ENCODE measurements at places on chromosomes 7 and 10.
A peak's percentile ranks its signal among the peaks of the same experiment; 100 is the strongest.

GRCh38 chr7:94050046-94050445 is 45.9 kb upstream of the BET1 start:
- DNase-seq = no peak

- no peak for DNase-seq
These were observed 25.4 kb upstream of the INPP5F start for GRCh38 chr10:119700321-119700954.

GRCh38 chr10:43380610-43381222 is 9.3 kb downstream of the FXYD4 start:
- no peak for DNase-seq

GRCh38 chr10:30594077-30594476 is 35.5 kb downstream of the LYZL2 start:
- DNase-seq = no peak

DNA sequence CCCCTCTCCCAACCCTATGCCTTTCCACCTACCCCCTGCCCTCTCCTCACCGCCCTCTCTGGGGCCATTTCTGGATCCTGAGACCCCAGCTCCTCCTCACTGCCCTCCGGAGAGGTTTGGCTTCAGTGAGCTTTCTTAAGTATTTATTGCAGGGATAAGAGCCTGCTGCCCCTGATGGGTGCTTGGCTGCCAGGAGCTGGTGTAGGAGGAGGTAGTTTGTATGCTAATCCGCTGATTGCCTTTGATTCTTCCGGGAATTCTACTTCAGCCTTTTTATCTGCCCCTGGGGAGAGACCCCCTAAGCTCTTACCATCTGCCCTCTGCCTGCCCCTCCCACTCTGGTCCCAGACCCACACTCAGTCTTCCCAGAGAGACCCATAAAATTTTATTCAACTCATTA is 263.5 kb upstream of the PODXL start:
- no peak for DNase-seq

- peak; percentile 2 for DNase-seq
These were observed 220.0 kb upstream of the KCND2 start for GRCh38 chr7:120052884-120053382.

DNA sequence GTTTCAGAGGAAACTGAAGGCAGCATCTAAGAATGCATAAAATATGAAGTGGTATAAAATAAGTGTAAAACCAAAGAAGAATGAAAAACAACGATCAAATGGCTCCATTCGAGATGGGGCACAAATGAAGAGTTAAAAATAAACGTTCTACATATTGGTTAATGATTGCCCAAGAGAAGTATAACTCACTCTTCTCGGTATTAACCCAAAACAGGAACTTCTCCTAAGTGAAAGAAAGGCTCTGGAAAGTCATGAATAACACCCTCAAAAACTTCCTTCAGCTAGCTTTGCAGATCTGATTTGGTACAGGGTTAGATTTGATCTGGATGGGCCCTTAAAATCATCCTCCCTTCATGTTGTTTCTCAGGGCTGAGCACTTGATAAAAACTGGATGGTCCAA is 94.3 kb upstream of the ADO start:
- no peak for DNase-seq

DNA sequence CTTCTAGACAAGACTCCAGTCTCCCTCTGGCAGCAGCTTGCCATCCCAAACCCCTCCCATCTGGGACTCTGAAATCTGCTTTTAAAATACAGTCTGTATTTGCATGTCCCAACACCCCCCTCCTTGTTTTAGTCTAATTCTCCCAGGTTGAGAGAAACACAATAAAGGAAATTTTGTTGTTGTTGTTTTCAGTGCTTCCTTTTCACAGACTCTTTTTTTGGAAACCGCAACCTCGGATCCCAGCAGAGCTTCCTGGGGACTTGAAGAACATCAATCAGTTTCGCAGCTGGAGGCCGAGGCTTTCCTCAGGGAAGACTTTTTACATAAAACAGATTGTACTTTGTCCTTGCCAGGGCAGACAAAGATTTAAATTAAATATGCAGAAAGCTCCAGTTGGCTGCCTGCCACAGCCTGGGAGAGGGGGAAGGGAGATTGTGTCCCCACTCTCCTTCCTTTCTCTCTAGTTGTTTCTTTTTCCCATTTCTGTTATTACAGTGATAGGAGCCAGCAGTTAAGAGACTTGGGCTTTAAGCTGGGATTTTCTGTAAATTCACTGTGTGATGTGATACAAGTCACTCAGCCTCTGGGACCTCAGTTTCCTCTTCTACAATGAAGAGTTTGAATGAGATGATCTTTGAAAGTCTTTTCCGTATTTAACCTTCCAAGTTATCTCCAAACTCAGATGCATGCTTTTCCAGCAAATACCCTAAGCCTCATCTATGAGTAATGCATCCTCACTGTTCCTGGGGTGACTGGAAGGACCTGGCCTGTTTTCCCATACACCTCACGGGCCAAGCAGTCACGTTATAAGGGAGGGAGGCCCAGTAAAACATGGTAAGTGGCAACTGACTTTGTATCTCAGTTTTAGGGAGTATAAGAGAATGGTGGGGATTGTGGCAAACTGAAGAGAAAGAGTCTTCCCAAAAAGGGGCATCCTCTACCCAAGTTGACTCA is 192.3 kb downstream of the REEP3 start:
- DNase-seq = peak; percentile 96

- no peak for DNase-seq
These were observed 38.5 kb downstream of the UNC5B start for GRCh38 chr10:71250842-71251241.

DNA sequence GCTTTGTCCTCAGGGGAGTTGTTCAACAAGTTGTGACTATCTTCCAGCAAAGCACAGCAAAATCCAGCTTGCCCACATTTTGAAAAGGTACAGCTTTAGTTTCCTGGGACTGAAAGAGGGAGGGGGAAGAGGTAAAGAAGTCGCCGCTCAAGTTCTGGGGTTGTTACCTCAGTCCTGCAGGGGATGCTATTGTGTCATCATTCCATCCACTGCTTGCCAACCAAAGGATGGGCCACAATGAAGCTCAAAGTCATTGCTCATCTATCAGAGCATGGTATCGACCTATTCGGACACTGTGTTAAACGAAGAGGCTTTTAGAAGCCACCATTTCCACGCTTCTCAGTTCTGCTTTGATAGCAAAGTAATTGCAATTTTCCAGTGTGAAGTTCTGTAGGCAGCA is 34.3 kb downstream of the NPY start:
- DNase-seq = peak; percentile 17

- DNase-seq = no peak
These were observed 308.0 kb upstream of the KCND2 start for GRCh38 chr7:119964788-119965542.

DNA sequence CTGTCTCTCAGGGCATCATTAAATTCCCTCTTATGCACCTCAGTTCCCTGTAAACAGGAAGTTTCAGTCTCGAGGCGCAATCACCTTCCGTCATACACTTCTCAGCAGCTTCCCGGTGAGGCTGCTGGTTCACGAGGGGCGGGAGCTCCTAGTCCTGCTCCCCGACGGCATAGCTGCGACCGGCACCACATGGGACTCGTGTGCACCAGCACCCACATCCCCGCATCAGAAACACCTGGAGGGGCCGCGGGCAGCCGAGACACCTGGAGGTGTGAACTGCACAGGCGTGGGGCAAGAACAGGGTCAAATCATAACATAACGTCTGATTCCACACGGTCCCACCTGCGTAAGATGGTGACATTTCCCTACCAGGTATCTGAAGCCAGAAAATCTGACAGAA is 52.7 kb downstream of the DIP2C start:
- DNase-seq = no peak

DNA sequence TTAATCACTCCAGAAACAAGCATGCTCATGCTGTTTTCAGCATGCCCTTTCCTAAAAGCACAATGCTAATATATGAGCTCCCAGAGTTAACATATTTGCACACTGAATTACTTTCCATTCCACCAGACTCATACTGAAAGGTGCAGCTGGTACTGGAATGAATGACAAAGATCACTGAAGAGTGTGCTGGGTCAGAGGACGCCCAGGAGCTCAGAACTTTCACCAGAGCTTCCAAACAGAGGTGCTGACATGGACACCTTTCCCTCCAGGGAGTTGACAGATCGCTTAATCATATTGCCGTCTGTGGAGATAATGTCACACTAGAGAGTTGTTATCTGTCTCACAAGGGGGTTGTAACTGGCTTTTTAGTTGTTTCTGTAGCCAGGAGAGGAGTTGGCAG is 292.9 kb downstream of the LHFPL3 start:
- DNase-seq = no peak

DNA sequence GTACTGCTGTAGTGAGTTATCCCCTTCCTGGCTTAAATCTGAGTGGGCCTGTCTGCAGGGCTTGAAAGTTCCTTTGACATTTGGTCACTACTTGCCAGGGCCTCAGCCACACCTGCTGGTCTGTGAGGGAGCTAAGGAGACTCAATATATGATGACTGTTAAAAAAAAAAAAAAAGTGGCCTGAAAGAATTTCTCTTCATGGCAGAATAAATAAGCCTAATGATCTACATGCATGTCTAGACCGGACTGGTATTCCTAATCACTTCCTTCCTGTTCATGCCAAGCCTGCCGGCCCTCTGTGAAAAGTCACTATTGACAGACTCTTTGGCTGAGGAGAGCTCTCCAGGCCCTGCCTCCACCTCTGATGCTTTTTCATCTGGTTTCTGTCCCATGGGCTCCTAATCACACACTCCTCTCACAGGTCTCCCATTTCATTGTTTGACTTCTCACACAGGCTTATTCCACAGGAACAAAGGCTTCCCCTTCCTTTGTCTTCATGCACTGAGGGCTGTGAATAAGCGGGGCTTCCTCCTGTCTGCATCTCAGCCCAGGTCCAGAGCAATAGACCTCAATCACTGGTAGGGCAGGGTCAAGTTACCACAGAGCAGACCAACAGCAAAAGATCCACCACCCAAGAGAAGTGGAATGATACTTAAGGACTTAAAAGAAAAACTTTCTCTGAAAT is 99.1 kb upstream of the SEC61G start:
- no peak for DNase-seq

DNA sequence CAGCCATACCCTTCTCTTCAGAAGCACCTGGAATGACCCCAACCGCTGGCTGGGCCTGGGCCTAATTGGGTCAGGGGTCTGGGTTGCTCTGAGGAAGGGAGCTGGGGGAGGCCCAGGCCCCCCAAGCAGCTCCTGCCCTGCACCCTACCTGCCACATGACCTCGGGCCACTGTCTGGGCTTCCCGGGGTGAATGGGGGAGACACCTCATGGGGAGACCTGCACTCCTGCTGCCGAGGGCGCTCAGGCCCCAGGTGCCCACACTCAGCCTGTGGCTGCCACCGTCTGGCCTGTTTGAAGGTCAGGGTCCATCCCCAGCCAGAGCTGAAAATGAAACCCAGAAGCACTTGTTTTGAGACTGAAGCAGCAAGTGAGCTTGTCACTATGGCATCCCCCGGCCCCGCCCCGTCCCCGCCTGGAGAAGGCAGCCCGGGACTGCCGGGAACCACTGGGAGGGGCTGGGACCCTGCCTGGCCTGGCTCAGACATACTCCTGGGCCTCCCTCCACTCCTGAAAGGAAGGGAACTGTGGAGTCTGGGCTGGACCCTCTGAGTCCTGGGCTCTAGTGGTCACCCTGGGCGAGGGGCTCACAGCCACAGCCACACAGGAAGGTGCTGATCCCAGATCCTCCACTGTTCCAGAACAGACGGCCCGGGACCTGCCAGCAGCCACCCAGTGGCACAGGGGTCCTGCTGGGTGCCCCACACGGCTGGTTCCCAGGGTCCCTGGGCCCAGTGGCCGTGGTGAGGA is 7.4 kb upstream of the MICALL2 start:
- peak; percentile 86 for DNase-seq

- DNase-seq = no peak
These were observed 18.5 kb downstream of the ACTR1A start for GRCh38 chr10:102484021-102484420.

- peak; percentile 86 for DNase-seq
These were observed 391.4 kb downstream of the PLXDC2 start for GRCh38 chr10:20207653-20208052.

DNA sequence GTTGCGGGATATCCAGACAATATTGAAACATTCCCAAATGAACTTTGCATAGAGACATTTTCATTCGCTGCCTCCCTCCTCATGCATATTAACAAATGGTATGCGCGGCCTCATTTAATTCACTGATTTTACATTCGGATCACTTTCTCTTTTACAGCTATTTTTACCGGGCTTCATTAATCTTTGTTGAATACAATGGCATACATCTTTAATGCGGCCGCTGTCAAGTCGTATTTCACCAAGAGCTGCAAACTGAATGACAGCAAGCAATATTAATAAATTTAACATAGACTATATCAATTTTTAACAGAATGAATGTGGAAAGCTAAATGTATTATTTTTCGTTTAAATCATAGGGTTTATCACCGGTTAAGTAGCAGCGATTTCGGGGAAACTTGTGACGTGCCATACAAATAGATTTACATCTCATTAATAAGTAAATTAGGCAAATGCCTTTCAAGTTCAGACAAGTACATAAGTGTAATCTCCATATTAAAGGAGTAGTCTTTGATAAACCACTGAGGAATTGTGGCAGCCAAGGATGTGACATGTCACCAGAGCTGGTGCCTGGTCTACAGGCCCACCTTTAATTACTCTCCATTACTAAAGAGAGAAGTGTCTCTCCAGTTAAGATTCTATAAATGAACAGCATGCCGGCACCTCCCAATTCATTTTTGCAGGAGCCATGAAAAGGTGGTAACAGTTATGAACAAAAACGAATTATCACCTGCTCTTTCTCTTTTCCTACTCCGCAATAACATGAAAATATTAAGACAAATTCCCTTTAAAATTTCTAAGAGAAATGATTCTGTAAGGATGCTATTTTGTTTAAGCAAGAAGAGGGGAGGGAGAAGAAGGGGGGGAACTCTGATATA is 568.9 kb upstream of the MKI67 start:
- no peak for DNase-seq

DNA sequence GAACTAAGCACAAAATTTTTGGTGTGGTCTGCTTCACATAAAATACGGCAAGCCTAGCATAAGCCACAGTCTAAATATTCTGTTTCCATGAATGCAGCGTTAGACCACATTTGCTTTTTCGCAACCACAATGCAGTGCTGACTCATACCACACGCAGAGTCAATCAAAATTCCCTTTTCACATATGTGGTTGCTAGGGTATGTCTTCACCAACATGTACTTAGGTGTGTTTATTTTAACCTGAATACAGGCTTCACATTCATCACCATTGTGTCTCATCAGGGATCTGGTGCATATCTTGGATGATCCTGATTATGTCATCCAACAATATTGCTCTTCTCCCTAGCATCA is 90.8 kb downstream of the CHN2 start:
- no peak for DNase-seq

- DNase-seq = peak; percentile 78
These were observed 328.4 kb upstream of the AOAH start for GRCh38 chr7:37052705-37053104.

GRCh38 chr7:36652431-36652830 is 71.9 kb downstream of the AOAH start:
- no peak for DNase-seq

DNA sequence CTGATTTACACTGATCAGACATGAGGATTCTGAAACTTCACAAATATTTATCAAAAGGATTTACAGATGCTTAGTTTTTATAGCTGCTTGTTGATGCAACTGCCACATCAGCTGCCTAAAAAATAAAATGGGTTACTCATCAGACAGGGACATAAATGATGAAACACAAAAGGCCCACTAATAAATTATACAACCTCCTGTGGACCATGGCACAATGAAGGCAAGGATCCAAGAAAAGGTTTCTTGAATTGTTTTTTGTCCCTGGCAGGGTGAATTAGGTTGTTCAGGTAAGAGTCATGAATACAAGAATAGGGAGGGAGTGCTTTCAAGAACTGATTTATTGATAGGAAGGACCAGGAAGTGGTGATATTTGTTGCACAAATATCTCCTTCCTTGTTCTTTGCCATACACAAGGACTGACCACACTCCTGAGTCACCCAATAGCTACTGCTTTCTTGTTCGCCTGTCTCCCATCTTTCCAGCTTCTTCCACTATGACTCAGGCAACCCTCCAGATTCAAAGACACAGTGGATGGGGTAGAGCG is 234.5 kb downstream of the AHR start:
- DNase-seq = no peak

Measured in tongue (tissue), 3 donors.